ENCODE measurements at places on chromosomes 13 and 19.

- DNase-seq: no peak
These were observed 10.2 kb upstream of the N4BP2L2 start for GRCh38 chr13:32548837-32549236.

DNA sequence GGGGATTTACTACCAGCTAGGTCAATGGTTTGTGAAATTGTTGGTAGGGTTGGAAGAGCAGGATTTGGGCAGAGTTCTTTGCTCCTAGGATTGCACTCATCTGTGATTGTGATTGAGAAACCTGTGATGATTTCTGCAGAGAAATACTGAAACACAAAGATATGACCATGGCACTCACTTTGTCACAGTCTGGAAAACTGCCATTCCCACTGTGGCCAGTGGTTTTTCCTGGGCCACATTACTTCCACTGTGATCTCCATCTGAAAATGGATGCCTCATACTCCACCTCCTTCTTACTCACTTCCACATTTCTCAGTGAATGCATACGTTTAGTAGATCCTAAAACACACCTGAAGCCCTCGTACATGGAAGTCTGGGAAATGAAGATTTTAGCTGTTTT, 593.2 kb downstream of the LMO7 start:
- no peak for DNase-seq

GRCh38 chr19:7372810-7373209, 24.1 kb downstream of the ARHGEF18 start:
- no peak for DNase-seq

DNA sequence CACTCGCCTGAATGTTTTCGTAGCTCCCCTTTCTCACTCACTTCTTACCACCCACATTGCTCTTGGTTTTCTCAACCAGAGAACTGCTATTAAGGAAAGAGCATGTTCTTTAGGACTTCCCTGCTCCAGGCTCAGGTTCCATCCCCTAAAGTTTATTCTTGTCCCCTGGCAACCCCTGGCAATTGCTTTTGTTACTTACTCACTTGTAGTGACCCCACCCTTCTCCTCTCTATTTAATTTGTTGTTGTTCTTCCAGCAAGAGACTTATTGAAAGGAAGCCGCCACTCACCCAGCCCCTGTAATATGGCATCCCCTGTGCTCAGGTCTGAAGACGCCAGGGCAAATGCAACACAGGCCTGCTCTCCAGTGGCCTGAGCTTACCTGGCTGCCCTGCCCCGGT, 233.7 kb upstream of the SOX21 start:
- DNase-seq: no peak

DNA sequence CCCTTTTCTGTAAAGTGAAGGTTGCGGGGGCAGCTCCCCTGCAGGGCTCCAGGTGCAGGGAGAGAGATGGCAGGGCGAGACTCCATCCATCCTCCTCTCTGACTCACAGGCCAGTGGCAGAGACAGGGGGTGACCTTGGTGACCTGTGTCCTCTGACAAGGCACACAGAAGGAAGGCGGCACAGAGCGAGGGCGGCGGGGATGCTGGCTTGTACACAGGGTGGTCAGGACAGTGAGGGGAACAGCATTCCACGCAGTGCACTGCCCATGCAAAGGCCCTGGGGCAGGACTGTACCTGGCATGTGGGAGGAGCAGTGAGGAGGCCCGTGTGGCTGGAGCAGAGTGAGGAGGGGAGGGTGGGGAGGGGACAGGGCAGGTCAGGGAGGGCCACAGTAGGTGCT, 7.7 kb downstream of the NDUFA11 start:
- no peak for DNase-seq

GRCh38 chr13:101621099-101621498, 168.6 kb downstream of the ITGBL1 start:
- no peak for DNase-seq

DNA sequence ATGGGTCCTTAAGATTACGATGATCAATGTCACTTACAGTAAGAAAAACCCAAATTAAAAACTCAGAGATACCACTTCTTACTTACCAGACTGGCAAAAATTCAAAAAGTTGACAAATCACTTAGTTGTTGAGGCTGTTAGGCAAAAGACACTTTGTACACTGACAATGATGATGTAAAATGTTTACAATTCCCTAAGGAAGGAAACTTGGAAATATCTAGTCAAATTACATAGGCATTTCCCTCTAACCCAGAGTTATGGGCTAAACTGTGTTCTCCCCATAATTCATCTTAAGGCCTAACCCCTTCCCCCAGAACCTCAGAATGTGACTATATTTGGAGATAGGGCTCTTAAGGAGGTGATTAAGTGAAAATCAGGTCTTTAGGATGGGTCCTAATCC, 12.0 kb downstream of the TGDS start:
- no peak for DNase-seq

DNA sequence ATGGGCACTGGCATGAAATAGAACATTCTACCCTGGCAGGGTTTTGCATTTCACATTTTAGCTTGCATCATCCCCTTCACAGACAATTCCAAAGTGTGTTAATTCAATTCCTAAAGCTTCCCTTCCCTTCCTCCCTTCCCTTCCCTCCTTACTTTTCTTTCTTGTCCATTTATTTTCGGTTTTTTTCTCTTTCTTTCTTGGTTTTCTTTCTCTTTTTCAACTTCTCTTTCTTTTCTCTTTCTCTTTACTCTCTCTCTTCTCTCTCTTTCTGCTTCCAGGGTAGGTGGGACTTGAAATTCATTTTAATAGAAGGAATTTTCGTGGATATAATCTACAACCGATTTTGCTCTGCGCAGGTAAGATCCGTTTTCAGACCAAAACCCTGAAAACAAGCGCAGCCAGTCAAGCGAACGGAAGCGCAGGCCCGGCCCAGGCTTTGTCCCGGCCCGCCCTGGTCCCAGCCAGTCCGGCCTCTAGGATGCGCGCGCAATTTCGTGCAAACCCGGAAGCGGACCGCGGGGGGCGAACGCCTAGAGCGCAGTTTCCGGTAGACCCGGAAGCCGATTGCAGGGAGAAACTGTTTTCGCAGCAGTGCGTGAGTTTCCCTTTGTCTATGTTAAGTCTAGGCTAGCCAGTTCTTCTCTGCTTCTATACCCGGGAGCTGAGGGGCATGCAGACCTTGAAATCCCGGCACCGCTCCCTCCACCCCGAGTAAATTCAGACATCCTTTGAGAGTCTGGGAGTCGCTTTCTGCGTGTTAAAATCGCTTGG, at the start of gene ZNF528:
ZNF528 (plus strand) TSS at position 540 of the 771 bp plus-strand sequence. CDS start 4,165 bp downstream, outside the sequence.
- peak; percentile 92 for DNase-seq

DNA sequence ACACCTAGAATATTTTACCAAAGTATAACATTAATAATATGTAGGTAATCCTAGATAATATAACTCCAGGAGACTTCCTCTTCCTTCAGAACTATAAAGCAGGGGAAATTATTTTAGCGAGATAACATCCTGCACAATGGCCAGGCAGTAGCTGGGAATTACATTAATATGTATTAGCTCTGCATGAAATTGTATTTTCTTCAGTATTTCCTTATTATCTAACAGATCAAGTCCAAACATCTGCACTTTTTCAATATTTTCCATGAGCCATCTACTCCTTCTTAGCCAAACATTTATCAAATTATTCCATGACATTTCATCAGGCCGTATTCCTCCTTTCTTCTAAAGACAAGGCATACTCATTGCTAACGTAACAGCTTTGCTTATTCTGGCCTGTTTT, 98.8 kb upstream of the PCDH9 start:
- no peak for DNase-seq

DNA sequence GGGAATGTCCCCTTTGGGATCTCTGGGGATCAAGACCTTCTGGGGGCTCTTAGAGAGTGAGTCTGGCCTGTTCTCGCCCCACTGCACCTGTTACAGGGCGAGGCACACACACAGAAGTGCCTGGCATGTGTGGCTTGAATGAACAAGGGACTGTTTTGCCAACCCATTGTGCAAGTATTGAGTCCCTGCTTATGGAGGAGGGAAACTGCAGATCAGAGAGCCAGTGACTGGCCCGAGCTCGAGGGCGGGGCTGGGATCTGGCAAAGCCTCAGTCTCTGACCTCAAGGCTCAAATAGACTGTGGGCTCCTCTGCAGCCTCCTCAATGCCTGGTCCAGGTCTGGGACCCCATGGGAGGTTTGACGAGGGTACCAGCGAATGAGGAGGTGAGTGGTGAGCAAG, 5.5 kb downstream of the RAVER1 start:
- no peak for DNase-seq

- DNase-seq: peak; percentile 59
These were observed 1.2 kb downstream of the BLVRB start for GRCh38 chr19:40464059-40465024.

All from activated T-cell treated with anti-CD3 and anti-CD28 coated beads for 48 hours (primary cell).